ENCODE measurements at places on chromosomes 2 and 18. TPM values are rescaled to one million over a fixed set of nuclear protein-coding genes. Genes with fewer than 3 reads are reported as not detected.

DCDC2C gene
- not detected for total RNA-seq

GREB1 gene
- 13.9 TPM for total RNA-seq

DOK1 gene
- 89.3 TPM for total RNA-seq

SLC19A3 gene
- 9.3 TPM for total RNA-seq

ARHGAP28 gene
- total RNA-seq = 20.7 TPM

DNA sequence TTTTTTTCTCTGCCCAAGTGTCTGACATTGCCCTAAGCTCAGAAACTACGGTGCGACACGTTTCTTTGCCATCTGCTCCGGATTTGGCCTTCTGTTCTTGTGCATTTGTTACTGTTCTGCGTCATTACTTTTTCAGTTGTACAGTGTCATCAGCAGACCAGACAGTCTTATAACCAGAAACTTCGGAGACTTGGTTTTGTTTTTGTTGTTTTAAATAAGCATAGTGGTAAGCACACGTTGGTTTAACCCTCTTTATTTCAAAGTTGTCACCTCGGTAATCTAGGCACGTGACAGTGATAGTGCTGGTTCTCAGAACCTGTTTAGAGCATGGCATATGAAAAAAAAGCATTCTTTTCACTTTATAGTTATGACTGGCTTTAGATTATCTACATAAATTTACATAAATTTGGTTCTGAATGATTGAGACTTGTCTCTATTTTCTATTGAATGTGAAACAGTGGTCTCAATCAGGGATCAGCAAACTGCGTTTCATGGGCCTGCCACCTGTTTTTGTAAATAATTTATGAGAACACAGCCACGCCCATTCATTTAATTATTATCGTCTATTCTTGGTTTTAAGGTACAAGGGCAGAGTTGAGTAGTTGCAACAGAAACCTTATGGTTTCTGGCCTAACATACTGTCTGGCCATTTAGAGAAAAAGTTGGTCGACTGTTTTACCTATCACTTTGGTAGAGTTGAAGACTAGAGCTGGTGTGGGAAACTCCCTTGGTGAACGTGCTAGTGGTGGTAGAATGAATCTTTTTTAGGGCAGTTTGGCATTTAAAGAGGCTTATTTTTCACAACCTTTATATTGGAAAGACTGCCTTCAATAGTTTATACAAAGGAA, 106.5 kb downstream of the ZNF532 start:
- H3K27ac ChIP-seq = no peak overlapping the region
- no peaks in the 10 kb centered on the region for H3K27me3 ChIP-seq
- H3K4me1 ChIP-seq = peaks cover 20% of the 10 kb centered on the region

DNA sequence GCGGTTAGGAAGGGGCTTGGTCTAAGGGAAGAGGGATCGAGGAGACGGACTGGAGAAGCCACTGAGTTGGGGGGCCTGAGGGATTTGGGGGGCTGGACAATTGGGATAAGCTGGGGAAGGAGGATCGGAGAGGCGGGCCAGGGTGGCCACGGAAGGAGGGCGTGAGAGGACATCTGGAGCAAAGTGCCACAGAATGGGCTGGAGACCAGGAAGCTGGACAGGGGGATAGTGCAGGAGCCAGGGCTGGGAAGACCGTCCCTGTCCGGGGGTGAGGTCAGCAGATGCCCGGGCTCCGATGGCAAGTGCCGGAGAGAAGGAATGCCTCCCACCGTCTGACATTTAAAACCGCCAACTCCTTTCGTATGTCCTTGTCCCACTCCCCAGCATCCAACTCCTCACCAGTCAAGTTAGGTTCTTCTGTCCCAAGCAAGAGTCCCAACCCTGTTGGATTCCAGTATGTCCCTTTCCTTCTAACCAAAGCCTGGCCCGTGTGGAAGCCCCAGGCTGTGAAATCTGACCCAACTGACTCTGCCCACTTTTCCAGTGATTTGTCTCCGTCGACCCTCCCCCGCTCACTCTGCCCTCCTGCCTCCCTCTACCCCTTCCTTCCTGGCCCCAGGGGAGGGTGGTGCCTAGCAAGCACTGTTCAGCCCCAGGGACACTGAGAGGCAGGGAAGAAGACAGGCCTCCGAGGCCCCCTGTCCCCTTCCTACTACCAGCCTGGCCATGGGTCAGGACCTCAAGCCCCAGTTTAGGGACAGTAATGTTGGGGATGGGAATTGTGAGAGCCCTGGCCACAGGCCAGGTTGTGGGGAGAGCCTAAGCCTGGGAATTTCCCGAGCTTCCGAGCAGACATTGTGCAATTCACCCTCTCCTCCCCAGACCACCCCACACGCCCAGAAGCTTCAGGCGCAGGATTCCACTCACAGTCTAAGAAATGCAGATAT, 31.5 kb upstream of the TMBIM1 start:
- no peaks in the 10 kb centered on the region for H3K27me3 ChIP-seq
- H3K4me1 ChIP-seq = peaks cover 28% of the 10 kb centered on the region
- H3K4me3 ChIP-seq = peak overlapping the region; percentile 87
- H3K36me3 ChIP-seq = no peaks in the 10 kb centered on the region
- peak overlapping the region; percentile 93 for H3K27ac ChIP-seq
- no peak for DNase-seq

DNA sequence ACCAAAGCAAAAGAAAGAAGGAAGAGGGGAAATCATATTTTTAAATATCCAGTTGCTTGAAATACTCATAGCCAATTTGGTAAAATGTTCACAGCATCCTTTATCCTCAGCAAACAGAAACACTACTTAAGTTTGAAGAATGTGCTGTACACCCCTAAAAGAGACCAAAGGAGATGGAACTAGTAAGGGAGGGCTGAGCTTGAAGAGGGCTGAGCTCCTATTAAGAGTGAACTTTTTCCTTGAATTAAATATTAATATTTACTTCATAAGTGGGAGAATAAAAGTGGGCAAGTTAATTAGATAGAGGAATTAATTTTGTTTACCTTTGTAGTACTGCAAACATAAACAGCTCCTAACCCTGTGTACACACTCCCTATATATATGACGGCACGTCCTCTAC, 7.0 kb downstream of the EVX2 start:
- H3K27ac ChIP-seq = no peak overlapping the region
- H3K4me1 ChIP-seq = peaks cover 4% of the 10 kb centered on the region
- H3K36me3 ChIP-seq = no peaks in the 10 kb centered on the region
- no peak overlapping the region for H3K4me3 ChIP-seq
- H3K27me3 ChIP-seq = peaks cover 99% of the 10 kb centered on the region
- DNase-seq = no peak

GRCh38 chr18:24368749-24369148, 28.9 kb downstream of the OSBPL1A start:
- no peak for DNase-seq
- no peaks in the 10 kb centered on the region for H3K27me3 ChIP-seq
- H3K27ac ChIP-seq = no peak overlapping the region
- H3K4me1 ChIP-seq = no peaks in the 10 kb centered on the region

GRCh38 chr18:45775241-45775676, 50.2 kb upstream of the SIGLEC15 start:
- H3K36me3 ChIP-seq = no peaks in the 10 kb centered on the region
- H3K4me3 ChIP-seq = peak overlapping the region; percentile 56
- peak overlapping the region; percentile 84 for H3K27ac ChIP-seq
- H3K27me3 ChIP-seq = no peaks in the 10 kb centered on the region

DNA sequence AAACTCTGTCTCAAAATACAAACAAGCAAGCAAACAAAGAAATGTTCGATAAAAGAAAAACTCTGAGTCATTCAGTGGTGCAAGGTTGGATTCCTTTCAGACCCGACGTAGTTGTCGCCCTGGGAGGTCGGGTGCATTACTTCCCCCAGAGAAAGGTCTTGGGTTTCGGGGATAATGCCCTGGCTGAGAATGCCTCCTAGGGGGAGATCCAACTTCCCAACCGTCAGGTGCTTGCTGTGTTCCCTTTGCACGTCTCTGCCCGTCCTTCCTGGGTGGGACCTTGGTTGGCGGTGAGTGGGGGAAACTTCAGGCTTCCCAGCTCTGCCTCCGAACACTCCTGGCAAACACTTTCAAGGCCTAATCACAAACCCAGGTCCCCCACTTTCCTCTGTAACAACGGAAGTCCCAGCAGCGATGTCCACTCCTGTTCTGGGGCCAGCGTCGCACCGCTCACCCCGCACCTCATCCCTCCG, 609 bp downstream of the TPGS2 start:
- no peaks in the 10 kb centered on the region for H3K36me3 ChIP-seq
- peak overlapping the region; percentile 82 for H3K27ac ChIP-seq
- no peaks in the 10 kb centered on the region for H3K27me3 ChIP-seq
- H3K4me3 ChIP-seq = peak overlapping the region; percentile 96
- H3K4me1 ChIP-seq = peaks cover 37% of the 10 kb centered on the region
- peak; percentile 69 for DNase-seq

- peak overlapping the region; percentile 75 for H3K27ac ChIP-seq
- no peak overlapping the region for H3K4me3 ChIP-seq
- H3K36me3 ChIP-seq = no peaks in the 10 kb centered on the region
- peaks cover 76% of the 10 kb centered on the region for H3K4me1 ChIP-seq
- DNase-seq = peak; percentile 81
- no peaks in the 10 kb centered on the region for H3K27me3 ChIP-seq
Measured at GRCh38 chr2:64649013-64649484, 4.7 kb downstream of the SERTAD2 start.

GRCh38 chr18:70453058-70453775, 164.4 kb downstream of the SOCS6 start:
- H3K36me3 ChIP-seq = no peaks in the 10 kb centered on the region
- H3K27ac ChIP-seq = no peak overlapping the region
- DNase-seq = no peak
- H3K27me3 ChIP-seq = no peaks in the 10 kb centered on the region

GRCh38 chr2:175404839-175405238, 223.3 kb upstream of the ATP5MC3 start:
- no peaks in the 10 kb centered on the region for H3K4me1 ChIP-seq
- no peak for DNase-seq
- H3K27ac ChIP-seq = no peak overlapping the region
- no peak overlapping the region for H3K4me3 ChIP-seq

- DNase-seq = no peak
- no peak overlapping the region for H3K4me3 ChIP-seq
- no peaks in the 10 kb centered on the region for H3K27me3 ChIP-seq
- H3K4me1 ChIP-seq = peaks cover 12% of the 10 kb centered on the region
- H3K27ac ChIP-seq = no peak overlapping the region
Measured at GRCh38 chr2:71787108-71787415, 333.7 kb downstream of the DYSF start.

DNA sequence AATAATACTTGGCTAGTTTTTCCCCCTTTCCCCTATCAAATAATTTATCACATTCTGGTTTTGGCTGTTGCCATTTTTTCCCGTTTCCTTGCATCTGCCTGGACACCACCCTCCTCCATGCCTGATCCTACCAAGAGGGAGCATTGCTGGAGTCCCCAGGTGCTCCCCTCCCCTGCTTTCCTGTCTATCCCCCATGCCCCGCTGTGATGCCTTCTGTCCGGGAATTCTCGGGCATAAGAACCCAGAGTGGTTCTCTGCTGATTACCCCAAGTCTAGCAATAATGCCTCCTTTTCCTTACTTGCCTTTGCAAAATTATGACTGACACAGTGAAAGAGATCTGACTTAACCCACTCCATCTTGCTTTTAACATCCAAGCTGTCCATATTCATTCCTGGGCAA, 248.0 kb upstream of the PXDN start:
- no peak overlapping the region for H3K4me3 ChIP-seq
- no peak overlapping the region for H3K27ac ChIP-seq
- no peaks in the 10 kb centered on the region for H3K36me3 ChIP-seq
- H3K27me3 ChIP-seq = no peaks in the 10 kb centered on the region

DNA sequence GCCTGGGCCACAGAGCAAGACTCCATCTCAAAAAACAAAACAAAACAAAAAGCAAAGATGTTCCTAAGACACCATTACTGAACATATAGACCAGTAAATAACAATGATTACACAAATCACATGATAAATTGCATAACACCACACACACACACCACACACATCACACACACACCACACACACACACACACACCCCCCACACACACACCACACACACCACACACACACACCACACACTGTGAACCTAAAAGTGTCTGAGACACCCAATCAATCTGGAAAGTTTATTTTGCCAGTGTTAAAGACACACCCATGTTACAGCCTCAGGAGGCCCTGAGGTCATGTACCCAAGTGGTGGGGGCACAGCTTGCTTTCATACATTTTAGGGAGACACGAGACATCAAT, 62.6 kb upstream of the ASAP2 start:
- H3K27ac ChIP-seq = no peak overlapping the region
- peaks cover 43% of the 10 kb centered on the region for H3K4me1 ChIP-seq
- H3K36me3 ChIP-seq = no peaks in the 10 kb centered on the region
- no peak for DNase-seq
- H3K27me3 ChIP-seq = no peaks in the 10 kb centered on the region
- no peak overlapping the region for H3K4me3 ChIP-seq

DNA sequence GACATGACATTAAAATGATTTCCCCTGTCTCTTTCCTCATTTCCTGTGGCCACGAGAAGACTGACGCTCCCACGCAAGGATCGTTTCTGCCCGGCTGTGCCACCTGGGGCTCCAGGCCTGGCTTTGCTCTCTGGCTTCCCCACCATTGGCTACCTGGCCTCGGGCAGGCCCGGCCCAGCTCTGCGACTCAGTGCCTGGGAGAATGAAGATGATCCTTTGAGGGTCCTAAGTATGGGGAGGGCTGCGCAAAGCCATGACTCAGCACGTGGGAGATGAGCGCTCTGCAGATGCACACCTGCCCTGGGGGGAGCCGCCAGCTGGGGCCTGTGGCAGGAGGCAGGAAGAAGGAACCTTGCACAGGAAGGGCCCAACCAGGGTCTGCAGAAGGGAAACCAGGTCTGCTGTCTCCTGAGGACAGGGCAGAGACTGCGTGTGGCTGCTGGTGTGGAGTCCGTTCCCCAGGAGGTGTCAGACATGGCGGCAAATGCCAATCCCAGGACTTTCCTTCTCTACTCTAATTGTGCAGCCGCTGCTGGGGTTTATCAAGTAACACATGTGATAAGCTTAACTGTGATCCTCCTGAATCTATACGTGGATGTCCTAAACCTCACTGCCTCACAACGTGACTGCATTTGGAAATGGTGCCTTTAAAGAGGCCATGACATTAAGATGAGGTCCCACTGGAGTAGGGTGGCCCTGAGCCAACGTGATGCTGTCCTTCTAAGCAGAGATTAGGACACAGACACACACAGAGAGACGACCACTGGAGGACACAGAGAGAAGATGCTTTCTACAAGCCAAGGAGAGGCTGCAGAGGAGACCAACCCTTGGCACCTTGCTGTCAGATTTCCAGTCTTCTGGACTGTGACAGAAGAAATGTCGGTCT, 32.9 kb downstream of the MBP start:
- DNase-seq = no peak
- no peaks in the 10 kb centered on the region for H3K36me3 ChIP-seq
- no peaks in the 10 kb centered on the region for H3K27me3 ChIP-seq
- no peak overlapping the region for H3K4me3 ChIP-seq
- H3K4me1 ChIP-seq = peaks cover 67% of the 10 kb centered on the region
- peak overlapping the region; percentile 47 for H3K27ac ChIP-seq

- H3K4me3 ChIP-seq = no peak overlapping the region
- H3K36me3 ChIP-seq = no peaks in the 10 kb centered on the region
- no peak overlapping the region for H3K27ac ChIP-seq
- H3K27me3 ChIP-seq = no peaks in the 10 kb centered on the region
- no peak for DNase-seq
Measured at GRCh38 chr2:69225933-69226332, 161.1 kb downstream of the GFPT1 start.
